ENCODE measurements at places on chromosomes 11 and 22.
A peak's percentile ranks its signal among the peaks of the same experiment; 100 is the strongest.

DNA sequence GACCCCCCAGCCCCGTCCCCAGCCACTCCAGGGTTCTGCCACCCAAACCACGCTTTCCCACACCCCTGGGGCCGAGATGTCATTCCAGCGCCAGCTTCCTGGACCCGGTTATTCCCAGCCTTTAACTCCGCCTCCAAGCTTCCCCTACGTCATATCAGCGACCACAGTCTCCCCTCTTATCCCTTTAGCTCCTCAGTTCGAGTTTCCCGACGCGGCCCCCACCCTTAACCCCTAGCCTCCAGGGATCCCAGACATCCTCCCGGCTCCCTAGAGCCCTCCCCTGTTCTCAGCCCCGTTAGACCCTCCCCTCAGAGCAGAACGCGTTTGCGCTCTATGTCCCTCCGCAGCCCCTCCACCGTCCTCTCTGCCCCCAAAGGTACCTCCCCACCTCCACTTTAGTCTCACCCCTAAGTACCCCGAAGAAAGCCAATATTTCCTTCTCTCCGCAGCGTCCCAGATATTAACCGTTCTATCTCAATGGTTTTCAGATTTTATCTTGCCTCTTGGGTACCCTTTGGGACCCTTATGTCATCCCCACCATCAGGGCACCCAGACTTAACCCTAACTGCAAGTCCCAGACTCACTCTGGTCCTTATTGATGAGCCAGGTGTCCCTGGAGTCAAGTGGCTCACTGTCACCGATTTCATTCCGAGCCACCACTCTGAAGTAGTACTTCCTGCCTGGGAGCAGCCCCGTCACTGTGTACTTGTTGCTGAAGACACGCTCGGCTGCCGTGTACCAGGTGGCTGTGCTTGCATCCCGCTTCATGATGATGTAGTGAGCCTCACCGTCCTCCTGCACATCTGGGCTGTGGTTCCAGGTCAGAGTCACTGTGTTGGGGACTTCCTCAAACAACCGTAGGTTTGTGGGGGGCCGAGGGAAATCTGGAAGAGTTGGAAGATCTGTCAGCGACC is 8.0 kb downstream of the TMEM86A start:
- no peak for DNase-seq

- DNase-seq = no peak
These were observed 235.5 kb upstream of the ANO3 start for GRCh38 chr11:26096451-26096850.

GRCh38 chr11:129302386-129303101 is 73.1 kb upstream of the BARX2 start:
- DNase-seq = no peak

- DNase-seq = no peak
These were observed 153.8 kb upstream of the ARHGAP20 start for GRCh38 chr11:110866081-110866480.

- DNase-seq = no peak
These were observed 592.2 kb upstream of the CADM1 start for GRCh38 chr11:116096272-116096995.

DNA sequence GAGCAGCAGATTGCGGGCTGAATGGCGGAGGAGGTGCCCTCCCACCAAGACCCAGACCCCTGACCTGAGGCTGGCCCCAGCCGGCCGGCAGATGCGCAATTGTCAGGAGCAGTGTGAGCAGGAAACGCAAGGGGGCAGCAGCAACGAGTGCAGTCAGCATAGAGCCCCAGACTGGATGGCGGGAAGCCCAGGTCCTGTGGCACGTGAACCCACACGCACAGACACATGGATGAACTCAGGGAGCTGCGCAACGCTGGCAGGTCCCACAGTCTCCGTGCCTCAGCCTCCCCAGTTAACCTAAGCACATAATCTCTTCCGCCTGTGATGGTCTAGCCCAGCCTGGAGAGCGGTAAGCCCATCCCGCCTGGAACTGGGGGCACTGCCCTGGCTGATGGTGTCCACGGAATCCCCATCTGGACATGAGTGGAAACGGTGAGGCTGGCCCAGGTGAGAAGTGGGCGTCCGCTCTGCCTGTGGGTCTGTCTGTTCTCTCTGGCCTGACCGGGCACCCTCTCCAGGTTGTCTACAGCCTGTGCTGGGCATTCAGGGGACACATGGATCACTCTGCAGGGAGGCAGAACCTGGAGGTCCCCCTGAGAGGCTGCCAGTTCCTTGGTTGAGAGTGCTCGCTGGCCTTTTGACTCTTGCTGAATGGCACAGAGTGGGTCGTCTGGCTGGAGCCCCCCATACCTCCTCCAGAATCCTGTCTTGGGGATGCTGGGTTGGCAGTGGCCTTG is 626 bp upstream of the TBX10 start:
- DNase-seq = peak; percentile 75

DNA sequence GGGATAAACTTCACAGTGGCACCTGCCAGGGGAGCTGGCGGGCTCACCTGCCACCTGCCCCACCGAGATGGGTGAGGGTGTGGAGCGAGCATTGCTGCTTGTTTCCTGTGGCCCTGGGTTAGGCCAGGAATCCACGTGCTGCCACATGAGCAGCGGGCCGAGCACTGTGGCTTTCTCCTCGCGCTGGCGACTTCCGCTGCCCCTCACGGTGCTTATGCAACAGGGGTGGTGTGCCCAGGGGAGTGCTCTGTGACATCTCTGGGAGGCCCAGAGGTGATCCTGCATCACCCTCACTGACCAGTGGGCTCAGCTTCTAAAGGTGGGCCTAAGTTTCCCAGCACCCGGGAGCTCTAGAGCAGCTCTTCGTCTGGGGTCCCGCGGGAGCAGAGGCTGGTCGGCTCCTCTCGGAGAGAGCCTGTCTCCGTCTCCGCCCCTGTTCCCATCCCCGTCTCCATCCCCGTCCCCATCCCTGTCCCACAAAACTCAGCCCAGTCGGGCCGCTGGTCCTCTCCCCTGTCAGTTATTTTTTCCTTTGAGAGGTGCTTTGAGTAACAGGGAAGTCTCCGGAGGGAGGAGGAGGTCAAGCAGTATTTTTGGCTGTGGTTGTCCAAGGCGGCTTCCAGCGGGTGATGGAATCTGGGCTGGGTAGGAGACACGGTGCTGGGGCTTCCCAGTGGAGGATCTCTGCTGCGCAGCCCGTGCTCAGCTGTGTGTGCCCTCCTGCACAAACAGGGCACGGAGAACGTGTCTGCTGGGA is 42.5 kb downstream of the AP2A2 start:
- no peak for DNase-seq

DNA sequence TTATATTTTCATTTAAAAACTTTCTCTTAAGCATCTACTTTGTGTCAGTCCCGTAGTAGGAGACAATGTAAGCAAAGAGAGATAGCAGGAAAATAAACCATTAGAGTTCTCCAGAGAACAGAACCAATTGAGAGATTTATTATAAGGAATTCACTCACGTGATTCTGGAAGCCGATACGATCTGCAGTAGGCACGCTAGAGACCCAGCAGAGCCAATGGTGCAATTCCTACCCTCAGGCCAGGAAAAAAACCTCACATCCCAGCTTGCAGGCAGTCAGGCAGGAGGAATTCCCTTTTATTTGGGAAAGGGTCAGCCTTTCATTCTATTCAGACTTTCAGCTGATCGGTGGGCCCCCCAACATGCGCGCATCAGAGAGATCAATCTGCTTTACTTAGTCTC is 7.3 kb upstream of the PLEKHA7 start:
- no peak for DNase-seq

GRCh38 chr11:83971063-83971462 is 684.9 kb upstream of the CCDC90B start:
- no peak for DNase-seq
